ENCODE measurements at places on chromosomes 1 and 21. TPM values are rescaled to one million over a fixed set of nuclear protein-coding genes. Genes with fewer than 3 reads are reported as not detected.

DNA sequence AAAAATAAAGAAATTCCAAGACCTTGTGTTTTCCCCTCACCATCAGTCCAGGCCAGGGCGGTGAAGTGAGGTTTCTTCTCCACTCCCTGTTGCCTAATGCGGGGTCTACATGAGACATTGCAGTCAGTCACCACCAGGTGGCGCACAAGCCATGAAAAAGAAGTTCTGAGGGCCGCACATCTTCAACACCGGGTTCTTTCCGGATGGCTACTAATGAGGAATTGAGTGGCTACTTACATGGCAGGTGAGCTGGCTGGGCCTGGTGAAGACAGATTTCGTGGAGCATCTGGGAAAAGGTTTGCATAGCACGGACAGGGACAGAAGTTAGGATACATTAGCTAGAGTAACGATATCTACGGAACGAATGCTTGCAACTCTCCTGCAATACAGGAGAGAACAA, 15.8 kb upstream of the S100A11 start:
- H3K27ac ChIP-seq, result no peak overlapping the region
- DNase-seq, result peak; percentile 91
- peaks cover 22% of the 10 kb centered on the region for H3K4me1 ChIP-seq
- H3K27me3 ChIP-seq, result peaks cover 29% of the 10 kb centered on the region

DNA sequence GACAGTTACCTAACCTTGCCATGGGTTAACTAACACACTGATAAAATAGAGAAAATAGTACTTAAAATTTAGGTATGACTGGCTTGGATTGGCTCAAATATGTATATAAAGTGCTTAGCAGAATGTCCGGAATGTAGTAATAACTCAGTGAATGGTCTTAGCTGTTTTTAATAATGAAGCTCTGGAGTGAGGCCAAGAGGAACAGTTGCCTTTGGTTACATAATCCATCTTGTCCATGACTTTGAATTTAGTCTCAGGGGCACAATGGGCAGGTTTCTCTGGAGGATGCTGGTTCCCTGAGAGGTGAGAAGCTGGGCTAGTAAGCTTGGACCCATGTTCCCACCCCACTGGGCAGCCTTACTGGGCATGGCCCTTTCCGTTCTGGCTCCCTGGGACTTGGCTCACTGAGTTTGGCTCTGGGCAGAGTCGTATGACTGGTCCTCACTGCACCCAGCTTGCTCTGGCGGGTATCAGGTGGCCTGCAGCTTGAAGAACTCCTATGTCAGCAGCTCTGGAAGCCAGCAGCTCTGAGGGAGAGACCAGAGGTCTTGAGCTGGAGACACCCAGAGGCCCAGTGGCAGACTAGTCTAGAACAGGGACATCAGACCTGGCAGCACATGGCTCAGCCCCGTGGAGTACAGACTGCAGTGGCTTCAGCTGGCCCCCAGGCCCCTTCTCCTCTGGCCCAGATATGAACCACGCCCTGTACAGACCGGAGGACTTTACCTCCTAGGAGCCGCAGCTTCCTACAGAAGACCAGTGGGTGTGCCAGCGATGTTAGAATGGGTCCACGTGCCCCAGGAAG, 40.4 kb downstream of the TENT5C start:
- H3K27ac ChIP-seq, result no peak overlapping the region
- H3K36me3 ChIP-seq, result no peaks in the 10 kb centered on the region
- H3K4me1 ChIP-seq, result peaks cover 29% of the 10 kb centered on the region
- peaks cover 26% of the 10 kb centered on the region for H3K27me3 ChIP-seq
- no peak for DNase-seq

DNA sequence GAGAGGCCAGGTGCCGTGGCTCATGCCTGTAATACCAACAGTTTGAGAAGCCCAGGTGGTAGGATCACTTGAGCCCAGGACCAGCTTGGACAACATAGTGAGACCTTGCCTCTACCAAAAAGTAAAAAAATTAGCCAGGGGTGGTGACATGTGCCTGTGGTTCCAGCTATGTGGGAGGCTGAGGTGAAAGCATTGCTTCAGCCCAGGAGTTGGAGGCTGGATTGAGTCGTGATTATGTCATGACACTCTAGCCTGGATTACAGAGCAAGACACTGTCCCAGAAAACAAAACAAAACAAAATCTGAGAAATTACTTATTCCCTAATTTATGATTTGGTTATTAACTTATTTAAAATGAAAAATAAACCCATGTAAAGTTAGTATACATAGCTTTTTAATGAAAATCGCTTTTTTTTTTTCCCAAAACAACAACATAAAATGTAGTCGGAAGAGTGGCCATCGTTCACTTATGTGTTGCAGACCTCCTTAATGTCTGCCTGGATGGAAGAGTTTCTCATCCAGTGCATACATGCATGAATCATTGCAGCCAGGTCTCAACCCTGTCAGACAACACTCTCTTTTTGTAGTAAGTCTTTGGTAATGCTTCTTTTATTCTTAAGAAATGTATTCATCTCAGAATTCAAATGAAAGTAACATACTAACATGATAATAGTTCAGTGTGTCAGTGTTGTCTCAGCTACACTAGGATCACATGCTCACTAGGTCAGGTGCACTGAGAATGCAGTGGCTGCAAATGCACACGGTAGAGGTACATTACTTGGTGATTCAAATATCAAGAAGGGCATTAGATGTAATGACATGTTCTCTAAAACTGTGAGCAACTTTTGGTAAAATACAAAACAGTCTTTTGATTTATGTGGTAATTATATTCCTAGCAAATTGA, 28.0 kb downstream of the ITSN1 start:
- no peak overlapping the region for H3K4me3 ChIP-seq
- H3K27ac ChIP-seq, result no peak overlapping the region
- H3K4me1 ChIP-seq, result no peaks in the 10 kb centered on the region

PDZK1IP1 gene
- not detected for total RNA-seq

DNA sequence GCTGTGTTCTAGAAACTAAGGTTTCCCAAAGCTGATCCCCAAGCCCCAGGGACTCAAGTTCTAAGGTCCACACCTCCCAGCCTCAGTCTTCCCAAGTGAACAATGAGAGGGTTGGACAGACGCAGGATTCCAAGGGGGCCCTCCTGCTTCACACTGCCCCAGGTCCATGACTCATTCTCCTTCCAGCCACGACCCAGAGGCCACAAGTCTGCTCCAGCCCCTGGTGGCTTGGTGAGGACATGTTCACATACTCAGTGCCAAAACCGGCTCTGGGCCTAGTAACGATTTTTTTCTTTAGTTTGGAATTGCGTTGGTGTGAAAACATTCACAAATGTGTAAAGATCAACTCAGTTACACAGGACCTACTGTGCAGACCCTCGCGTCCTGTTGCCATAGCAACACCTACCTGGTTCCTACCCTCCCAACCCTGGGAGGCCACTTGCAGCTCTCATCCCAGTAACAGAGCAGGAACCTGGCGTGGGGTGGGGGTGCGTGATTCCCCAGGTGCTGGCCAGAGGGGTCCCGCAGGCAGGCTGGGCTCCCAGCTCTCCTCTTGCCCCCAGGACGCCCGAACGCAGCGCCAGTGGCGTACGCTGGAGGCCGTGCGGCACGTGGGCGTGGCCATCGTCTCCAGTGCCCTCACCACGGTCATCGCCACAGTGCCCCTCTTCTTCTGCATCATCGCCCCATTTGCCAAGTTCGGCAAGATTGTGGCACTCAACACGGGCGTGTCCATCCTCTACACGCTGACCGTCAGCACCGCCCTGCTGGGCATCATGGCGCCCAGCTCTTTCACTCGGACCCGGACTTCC, 57.0 kb downstream of the DISP3 start:
- H3K36me3 ChIP-seq, result no peaks in the 10 kb centered on the region
- no peak overlapping the region for H3K27ac ChIP-seq
- H3K4me1 ChIP-seq, result no peaks in the 10 kb centered on the region
- DNase-seq, result no peak
- H3K27me3 ChIP-seq, result no peaks in the 10 kb centered on the region

OR10T2 gene
- not detected for total RNA-seq

DNA sequence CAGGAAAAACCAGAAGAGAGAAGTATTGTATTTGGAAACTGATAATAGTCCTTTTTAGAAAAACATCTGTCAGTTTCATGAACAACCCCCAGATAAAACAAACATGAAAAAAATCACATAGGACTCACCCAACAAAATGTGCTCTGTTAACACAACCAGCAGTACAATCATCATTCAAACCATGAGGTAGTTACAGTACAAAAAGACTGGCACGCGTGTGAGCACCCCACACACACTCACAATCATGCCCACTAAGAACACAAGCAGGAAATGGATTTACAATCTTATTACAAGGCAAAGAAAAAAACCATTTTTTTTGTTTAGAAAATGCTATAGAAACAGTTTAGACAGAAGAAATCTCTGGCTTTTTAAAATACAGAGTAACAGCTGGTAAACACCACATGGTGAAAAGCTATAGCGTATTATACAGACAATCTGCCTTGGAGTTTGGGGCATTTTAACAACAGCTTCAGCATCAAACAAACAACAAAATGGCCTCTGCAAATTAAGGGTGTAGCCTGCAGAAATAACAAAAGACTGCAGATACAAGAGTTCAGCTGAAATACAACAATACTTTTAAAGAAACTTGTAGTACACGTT, 180.0 kb downstream of the CDC7 start:
- no peak for DNase-seq
- H3K36me3 ChIP-seq, result peaks cover 4% of the 10 kb centered on the region
- no peaks in the 10 kb centered on the region for H3K27me3 ChIP-seq
- H3K27ac ChIP-seq, result no peak overlapping the region
- peaks cover 28% of the 10 kb centered on the region for H3K4me1 ChIP-seq

GRCh38 chr1:171595324-171595723, 26.7 kb upstream of the MYOCOS start:
- no peaks in the 10 kb centered on the region for H3K27me3 ChIP-seq
- no peak overlapping the region for H3K4me3 ChIP-seq
- DNase-seq, result no peak
- no peak overlapping the region for H3K27ac ChIP-seq
- peaks cover 45% of the 10 kb centered on the region for H3K36me3 ChIP-seq

SPRR2F gene
- not detected for total RNA-seq

DNA sequence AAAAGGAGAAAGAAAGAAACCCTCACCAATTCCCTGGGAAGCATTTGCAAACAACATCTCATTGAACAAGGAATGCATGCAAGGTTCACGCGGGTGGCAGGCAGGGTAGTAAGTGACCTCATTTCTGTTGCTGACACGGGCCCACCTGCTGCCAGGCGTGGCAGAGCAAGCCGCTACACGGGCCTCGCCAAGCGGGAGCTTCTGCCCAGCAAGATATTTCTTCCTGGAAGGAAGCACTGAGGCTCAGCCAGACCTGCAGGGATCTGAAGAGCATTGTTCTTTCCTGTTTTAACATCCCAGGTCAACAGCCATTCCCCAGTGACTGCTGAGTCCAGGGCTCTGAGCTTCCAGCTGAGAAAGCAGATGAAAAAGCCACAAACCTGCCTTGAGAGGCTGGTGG, 91.9 kb upstream of the IGSF21 start:
- DNase-seq, result no peak
- no peaks in the 10 kb centered on the region for H3K27me3 ChIP-seq
- no peaks in the 10 kb centered on the region for H3K4me1 ChIP-seq
- H3K36me3 ChIP-seq, result no peaks in the 10 kb centered on the region

DNA sequence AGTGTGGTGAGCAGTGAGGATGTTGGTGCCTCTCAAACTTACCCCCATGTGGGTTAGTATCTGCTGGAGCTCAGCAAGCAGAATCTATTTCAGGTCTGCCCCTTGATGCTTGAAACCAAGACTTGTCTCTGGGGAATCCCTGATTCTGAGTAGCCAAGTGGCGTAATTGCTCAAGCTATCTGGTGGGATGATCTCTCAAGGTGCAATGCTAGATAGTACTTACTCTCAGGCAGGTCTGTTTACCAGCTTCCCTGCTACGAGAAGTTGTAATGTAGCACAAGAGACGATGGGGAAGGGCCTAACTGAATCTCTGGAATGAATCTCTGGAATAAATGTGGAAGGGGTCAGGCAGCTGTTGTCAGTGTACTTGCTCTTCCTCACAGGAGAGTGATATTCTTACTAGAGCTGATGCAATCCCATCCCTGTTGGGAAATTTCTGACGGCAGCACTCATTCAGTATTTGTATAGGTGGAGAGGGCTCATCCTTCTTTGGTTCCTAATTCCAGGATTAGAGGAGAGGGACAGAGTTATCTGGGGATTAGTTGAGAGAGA, 65.4 kb downstream of the MACF1 start:
- H3K4me1 ChIP-seq, result peaks cover 44% of the 10 kb centered on the region
- H3K27ac ChIP-seq, result peak overlapping the region; percentile 12
- H3K36me3 ChIP-seq, result peaks cover 30% of the 10 kb centered on the region
- no peak for DNase-seq
- H3K27me3 ChIP-seq, result no peaks in the 10 kb centered on the region

- no peaks in the 10 kb centered on the region for H3K4me1 ChIP-seq
- no peak for DNase-seq
- no peaks in the 10 kb centered on the region for H3K36me3 ChIP-seq
These were observed 28.1 kb downstream of the DNASE2B start for GRCh38 chr1:84426376-84426775.

GRCh38 chr21:43190951-43191350, 22.1 kb downstream of the CRYAA start:
- H3K4me1 ChIP-seq, result peaks cover 16% of the 10 kb centered on the region
- no peak overlapping the region for H3K4me3 ChIP-seq
- no peaks in the 10 kb centered on the region for H3K36me3 ChIP-seq
- H3K27me3 ChIP-seq, result peaks cover 5% of the 10 kb centered on the region

GRCh38 chr1:71986160-71986559, 296.2 kb downstream of the NEGR1 start:
- no peaks in the 10 kb centered on the region for H3K27me3 ChIP-seq
- DNase-seq, result no peak
- H3K36me3 ChIP-seq, result no peaks in the 10 kb centered on the region
- H3K4me3 ChIP-seq, result no peak overlapping the region
- no peak overlapping the region for H3K27ac ChIP-seq

GRCh38 chr1:175922254-175922881, 179.0 kb upstream of the TNR start:
- peaks cover 12% of the 10 kb centered on the region for H3K36me3 ChIP-seq
- no peaks in the 10 kb centered on the region for H3K27me3 ChIP-seq
- H3K4me1 ChIP-seq, result no peaks in the 10 kb centered on the region

DNA sequence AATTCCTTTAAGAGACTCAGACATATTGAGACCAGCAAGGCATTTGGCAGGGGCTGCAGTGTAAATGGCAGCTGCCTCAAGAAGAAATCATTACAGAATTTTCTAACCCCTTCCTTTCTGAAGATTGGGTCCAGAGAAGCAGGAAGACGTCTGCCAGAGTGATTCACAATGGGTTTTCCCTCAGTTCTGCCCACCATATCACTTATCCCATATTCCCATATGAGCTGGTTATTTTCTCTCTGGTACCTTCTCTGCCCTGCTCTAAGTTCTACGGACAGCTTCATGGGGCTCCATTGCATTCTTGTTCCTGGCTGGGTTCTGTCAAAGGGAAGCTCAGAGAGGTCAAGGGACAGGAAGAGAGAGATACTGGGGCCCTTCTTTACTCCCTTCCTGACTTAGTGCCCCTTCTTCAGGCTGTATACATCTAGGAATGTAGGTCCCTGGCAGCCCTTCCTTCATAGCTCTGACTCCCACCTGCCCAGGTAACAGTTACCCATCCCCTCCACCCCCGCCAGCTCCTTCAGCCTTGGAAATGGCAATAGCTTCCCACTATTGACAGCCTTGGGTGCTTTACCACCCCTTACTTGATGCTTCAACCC, 420.6 kb upstream of the DAB1 start:
- H3K27me3 ChIP-seq, result no peaks in the 10 kb centered on the region
- H3K27ac ChIP-seq, result no peak overlapping the region
- no peaks in the 10 kb centered on the region for H3K4me1 ChIP-seq
- H3K4me3 ChIP-seq, result no peak overlapping the region

AGL gene
- total RNA-seq, result 12.0 TPM

- peaks cover 20% of the 10 kb centered on the region for H3K4me1 ChIP-seq
- H3K27ac ChIP-seq, result peak overlapping the region; percentile 70
- DNase-seq, result peak; percentile 66
- peaks cover 2% of the 10 kb centered on the region for H3K27me3 ChIP-seq
- H3K4me3 ChIP-seq, result peak overlapping the region; percentile 71
- no peaks in the 10 kb centered on the region for H3K36me3 ChIP-seq
These were observed 17.6 kb upstream of the PARP1 start for GRCh38 chr1:226425431-226426031.

All from activated CD8-positive, alpha-beta T cell treated with anti-CD3 and anti-CD28 coated beads, Interleukin-2, amount 10 ng/mL, durations not matched to agents 7 days and 5 days (primary cell).